ENCODE measurements at places on chromosomes 16 and 17.

GRCh38 chr16:69131167-69131838, 1.1 kb downstream of the CHTF8 start:
- DNase-seq: peak; percentile 60

DNA sequence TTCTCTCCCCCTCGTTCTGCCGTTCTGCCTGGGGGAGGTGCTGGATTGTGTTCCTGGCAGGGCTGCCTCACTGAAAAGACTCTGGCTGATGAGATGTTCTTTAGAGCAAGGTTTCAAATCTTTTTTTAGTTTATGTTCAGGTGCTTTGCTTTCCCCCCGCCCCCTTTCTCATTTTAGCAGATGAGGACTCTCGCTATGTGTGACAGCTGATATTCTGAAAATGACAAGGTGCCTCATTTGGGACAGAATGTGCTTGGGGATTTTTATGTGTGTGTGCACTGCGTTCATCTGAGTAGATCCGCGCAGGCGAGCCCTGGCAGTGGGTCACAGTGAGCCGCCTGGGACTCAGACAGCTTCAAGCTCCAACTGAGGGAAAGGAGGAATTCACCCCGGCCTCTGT, 205.9 kb downstream of the HS3ST4 start:
- no peak for DNase-seq

GRCh38 chr17:46815474-46816353, 2.8 kb downstream of the WNT3 start:
- DNase-seq: no peak

GRCh38 chr16:67394155-67395104, 1.1 kb upstream of the TPPP3 start:
- DNase-seq: peak; percentile 32

GRCh38 chr16:47634727-47635126, 173.6 kb downstream of the PHKB start:
- no peak for DNase-seq

DNA sequence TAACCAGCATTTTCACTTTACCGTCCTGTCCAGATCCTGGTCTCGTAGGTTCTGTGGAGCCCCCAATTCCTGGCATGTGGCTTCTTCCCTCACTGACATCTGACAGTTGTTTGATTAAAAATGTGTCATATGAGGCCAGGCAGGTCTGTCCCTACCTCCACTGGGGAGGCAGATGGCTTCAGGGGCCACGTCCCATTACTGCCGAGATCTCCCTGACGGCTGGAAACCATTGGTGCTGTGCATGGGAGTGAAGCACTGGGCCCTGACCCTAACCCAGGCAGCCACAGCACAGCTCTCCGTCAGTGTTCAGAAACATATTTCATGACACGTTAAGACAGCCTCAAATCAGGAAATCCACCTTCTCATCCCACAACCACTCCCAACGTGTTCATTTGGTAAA, 77.5 kb downstream of the GNAO1 start:
- no peak for DNase-seq

- DNase-seq: no peak
These were observed 18.0 kb upstream of the CACNG1 start for GRCh38 chr17:67026341-67026740.

GRCh38 chr16:55283812-55284717, 39.9 kb upstream of the IRX6 start:
- DNase-seq: no peak

DNA sequence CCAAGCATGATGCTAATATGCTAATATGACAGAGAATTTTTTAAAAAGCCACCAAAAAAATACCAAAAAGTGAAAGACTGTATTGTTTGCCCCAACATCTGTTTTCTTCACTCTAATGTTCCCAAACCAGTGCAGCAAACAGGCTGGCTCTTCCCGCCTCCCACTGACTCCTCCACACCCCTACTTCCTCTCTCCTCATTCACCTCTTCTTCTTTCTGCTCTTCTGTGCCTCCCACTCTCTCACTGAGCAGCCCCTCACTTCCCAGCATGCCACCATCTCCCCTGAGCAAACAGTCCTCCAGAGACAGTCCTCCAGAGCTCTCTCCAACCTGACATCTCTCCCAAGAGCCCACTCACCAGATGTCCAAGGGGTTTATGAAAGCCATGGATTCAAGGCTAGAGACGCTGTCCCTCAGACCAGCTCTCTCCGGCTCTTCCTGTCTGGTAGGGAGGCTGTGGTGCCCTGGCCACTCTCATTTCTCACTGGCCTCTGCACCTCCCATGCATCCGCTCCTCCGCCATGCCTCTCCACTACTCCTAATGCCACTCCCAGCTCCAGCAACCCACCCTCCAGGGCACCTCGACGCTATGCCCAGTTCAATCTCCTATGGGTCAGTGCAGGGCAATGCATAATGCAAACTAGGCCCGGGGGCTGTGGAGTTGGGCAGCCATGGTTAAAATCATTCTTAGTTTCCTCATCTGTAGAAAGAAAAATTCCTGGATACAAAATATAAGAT, 52.9 kb downstream of the ANKRD11 start:
- no peak for DNase-seq
